ENCODE measurements at places on chromosomes 1 and 21.

- peak; percentile 21 for DNase-seq
Measured at GRCh38 chr1:28927648-28928313, 13.4 kb downstream of the EPB41 start.

DNA sequence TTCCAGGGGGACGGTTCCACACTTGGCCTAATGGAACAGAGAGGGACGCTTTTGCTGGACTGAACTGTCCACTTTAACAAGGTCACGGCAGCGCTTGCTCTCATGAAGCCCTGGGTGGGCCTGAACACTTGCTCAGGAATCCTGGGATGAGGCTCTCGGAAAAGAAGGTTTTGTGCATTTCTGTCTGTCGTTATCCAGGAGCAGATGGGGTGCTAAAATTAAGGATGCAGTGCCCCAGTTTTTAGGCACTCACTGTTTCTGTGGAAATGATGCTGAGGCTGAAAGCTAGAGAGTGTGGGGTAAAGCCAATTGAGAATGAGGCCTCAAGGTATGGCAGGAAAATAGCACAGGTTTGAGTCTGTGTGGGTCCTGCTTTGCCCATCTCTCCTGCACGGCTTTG is 111.0 kb downstream of the DAB1 start:
- no peak for DNase-seq

- DNase-seq: peak; percentile 96
Measured at GRCh38 chr1:183590244-183591191, at the start of gene NCF2. NCF2 (minus strand) TSS chr1:183590459; CDS start chr1:183590329, 130 bp downstream.

- no peak for DNase-seq
Measured at GRCh38 chr1:242871471-242872030, 347.1 kb upstream of the PLD5 start.

- DNase-seq: peak; percentile 35
Measured at GRCh38 chr1:193270996-193271395, 84.6 kb upstream of the B3GALT2 start.

DNA sequence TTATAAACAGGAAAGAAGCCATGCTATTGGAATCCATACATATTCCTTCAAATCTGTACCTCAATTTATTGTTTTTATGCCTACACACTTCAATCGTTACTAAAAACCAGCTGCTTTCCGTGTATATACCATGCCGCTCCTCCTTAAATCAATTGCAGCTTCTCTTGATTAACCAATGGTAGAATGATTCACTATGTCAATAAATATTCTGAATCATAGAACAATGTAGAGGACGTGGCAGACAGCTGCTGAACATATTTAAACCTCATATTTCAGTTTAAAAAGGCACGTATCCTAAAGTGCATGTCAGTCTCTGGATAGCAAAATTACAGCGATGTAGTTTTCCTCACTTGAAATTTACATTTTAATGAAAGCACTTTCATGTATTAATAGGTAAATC is 100.4 kb downstream of the MRPL39 start:
- DNase-seq: no peak

- DNase-seq: no peak
Measured at GRCh38 chr1:241424480-241424971, 67.5 kb upstream of the RGS7 start.

- no peak for DNase-seq
Measured at GRCh38 chr1:62230718-62231117, 36.1 kb downstream of the L1TD1 start.

GRCh38 chr21:43274022-43274945 is 105.5 kb downstream of the CRYAA start:
- DNase-seq: no peak

DNA sequence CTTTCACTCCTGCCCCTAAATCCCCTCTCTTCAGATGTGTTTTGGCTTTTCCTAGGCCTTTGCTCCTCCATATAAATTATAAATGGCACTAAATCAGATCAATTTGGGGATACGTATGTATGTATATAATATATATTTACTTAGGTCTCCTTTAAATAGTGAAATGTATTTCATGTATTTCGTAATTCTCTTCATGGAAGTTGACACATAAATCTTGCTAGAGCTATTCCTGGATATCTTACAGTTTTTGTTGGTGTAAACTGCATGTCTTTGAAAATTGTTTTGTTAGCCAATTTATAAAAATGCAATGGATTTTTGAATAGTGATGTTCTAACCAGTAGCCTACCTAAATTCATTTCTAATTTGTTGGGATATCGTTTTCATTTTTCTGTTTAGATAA is 9.0 kb downstream of the RPF1 start:
- no peak for DNase-seq

- DNase-seq: no peak
Measured at GRCh38 chr1:5526822-5527551, 465.2 kb downstream of the NPHP4 start.

- no peak for DNase-seq
Measured at GRCh38 chr21:27246741-27247140, 279.9 kb upstream of the ADAMTS5 start.

DNA sequence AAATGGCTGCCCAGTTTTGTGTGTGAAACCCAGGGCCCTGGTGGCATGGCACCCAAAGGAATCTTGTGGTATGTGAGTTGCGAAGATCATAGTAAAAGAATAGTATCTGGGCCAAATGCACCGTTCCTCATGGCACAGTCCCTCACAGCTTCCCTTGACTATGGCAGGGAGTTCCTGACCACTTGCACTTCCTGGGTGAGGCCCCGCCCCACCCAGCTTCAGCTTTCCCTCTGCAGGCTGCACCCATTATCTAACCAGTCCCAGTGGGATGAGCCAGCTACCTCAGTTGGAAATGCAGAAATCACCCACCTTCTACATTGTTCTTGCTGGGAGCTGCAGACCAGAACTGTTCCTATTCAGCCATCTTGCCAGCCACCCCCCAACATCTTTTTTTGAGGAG is 63.0 kb downstream of the SLC5A9 start:
- no peak for DNase-seq

- DNase-seq: no peak
Measured at GRCh38 chr1:29984862-29985605, 738.4 kb downstream of the MATN1 start.

DNA sequence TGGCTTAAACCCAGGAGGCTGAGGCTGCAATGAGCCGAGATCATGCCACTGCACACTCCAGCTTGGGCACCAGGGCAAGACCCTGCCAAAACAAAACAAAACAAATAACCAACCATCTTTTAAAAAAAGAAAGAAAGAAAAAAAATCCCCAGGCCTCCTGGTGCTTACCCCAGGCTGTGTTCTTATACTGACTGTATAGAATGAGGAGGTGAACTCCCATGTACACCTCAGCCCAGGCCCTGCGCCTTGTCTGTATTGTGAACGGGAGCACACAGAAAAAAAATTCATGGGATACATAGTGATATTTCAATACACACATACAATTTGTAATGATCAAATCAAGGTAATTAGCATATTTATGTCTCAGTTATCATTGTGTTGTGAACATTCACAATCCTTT is 14.1 kb downstream of the RPL5 start:
- no peak for DNase-seq

DNA sequence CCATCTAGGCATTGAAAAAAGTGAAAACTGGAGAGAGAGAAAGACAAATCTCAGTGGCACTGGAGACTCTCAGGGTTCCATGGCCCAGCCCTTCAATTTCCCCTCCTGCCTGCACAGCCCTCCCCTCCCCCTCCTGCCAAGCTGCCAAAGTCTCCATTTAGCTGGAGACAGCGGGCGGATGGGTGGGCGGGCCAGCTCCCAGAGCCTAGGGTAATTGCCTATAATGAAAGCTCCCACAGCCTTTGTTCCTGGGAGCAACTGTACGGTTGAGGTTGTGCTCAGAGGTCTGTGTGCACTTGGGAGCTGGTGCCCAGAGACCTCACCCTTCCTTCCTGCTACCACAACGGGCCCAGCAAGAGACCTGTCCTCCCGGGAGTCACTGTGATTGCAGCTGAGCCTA is 89.6 kb downstream of the NAV1 start:
- no peak for DNase-seq

DNA sequence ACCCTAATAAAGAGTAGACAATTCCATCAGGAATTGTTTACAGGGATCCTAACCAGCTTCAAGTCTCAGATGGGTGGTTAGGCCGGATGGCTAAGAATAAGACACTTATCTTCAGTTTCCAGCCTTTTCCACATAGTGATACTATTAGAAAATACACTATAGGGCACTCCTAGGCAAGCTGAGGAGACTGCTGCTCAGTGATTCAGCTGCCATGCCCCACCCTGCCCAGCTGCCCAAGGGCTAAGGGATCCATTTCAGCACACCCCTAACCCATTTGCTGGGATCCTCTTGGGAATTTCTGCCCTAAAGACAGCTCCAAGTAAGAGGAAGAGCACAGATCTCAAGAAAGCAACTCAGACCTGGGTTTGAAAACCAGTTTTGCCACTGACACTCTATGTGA is 31.9 kb downstream of the PLPP3 start:
- no peak for DNase-seq

GRCh38 chr1:27623327-27624212 is 11.4 kb downstream of the FGR start:
- DNase-seq: no peak

- DNase-seq: no peak
Measured at GRCh38 chr1:52706941-52707926, 9.1 kb upstream of the COA7 start.

- DNase-seq: no peak
Measured at GRCh38 chr1:22292011-22292788, 149.3 kb upstream of the WNT4 start.

DNA sequence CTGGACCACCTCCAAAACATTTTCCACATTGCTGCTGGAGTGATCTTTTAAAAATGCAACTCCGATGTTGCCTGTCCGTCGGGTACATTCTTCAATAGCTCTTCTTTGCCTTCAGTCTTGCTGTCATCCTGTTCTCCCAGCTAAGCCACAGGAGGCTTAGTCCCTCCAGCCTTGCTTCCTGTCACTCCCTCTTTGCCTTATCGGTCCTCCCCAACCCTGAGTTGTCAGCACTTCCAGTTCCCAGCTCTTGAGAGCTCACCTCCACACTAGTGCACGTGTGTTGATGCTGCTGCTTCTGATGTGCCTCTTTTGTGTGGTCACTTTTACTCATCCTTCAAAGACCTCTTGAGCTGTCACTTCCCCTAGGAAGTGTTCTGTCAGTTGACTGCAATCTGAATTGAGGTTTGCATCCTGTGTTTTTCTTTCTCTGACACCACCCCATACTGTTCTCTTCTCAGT is 15.3 kb downstream of the UCK2 start:
- no peak for DNase-seq

DNA sequence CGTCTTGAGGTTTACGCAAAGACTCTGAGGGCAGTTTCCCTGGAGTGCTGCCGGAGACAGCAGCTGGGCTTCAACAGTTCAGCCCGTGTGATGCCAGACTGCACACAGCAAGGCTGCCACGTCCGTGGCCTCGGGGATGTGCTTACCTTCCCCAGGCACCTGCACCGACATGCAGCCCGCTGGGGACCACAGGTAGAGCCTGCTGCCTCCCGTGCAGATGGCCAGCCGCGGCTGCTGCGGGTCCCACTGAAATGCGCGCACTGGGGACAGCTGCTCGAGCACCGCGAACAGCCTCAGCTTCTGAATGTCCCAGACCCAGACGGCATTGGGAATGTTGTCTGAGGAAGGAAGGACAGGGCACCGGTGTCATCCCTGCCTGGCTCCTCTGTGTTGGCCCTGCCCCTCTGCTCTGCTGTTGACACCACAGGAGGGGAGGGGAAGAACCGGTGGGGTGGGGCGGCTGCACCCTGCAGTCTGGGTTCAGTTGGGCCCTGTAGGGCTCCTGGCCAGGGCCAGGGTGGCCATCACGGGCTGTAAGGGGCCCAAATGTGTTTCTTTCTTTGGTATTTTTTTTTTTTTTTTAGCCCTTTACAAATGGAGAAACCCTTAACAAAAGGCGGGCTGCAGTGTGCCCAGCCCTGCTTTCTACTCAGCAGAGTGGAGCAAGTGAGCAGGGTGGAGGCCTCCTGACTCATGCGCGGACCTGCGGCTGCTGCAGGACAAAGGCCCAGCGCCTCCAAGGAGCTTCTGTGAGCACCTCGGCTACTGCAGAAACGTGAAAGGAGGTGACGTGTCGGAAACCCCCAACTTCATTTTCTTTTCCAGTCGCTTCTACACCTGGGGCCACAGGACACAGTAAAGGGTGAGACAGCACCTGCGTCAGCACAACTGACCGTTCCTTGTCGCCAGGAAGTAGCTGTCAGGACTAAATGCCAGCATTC is 6.8 kb downstream of the TPRG1L start:
- no peak for DNase-seq

- no peak for DNase-seq
Measured at GRCh38 chr21:29583424-29583924, 284.8 kb downstream of the BACH1 start.

- no peak for DNase-seq
Measured at GRCh38 chr1:58812926-58813325, 29.1 kb upstream of the JUN start.

DNA sequence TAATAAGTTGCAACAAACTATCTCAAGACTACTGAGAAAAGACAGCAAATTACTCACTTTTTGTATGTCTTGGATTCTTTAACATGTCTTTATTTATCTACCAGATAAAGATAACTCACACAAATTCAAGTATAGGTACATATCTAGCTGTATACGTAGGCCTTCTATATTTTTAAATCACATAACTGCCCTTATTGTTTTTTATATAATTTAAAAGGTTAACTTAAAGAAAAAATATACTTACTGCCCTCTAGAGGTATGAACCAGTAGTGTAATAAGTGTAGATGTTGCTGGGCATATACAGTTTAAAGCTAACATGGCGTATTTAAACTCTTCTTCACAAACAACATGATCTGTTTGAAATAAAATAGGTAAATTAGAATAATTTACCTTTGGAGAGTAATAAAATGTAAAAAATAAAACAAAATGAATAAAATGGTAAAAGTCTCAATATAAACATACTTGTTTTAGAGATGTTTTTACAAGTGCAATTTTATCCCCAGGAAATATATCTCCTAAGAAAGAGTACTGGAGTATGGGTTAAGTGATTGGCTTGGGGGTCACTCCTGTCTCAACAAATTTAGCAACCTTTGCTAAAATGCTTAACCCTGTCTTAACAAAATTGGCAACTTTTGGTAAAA is 235.2 kb downstream of the KCNT2 start:
- no peak for DNase-seq

GRCh38 chr1:89865498-89866382 is 44.9 kb downstream of the LRRC8D start:
- no peak for DNase-seq

- no peak for DNase-seq
Measured at GRCh38 chr1:178461701-178462100, 35.1 kb downstream of the CLEC20A start.

- no peak for DNase-seq
Measured at GRCh38 chr21:29436143-29436542, 137.4 kb downstream of the BACH1 start.

All from GM12878 (cell line).